ENCODE measurements at places on chromosomes 2 and 18.

- DNase-seq = no peak
Observed at GRCh38 chr2:105593221-105593967, 151.3 kb upstream of the NCK2 start.

- no peak for DNase-seq
Observed at GRCh38 chr2:105935063-105935462, 190.4 kb downstream of the NCK2 start.

DNA sequence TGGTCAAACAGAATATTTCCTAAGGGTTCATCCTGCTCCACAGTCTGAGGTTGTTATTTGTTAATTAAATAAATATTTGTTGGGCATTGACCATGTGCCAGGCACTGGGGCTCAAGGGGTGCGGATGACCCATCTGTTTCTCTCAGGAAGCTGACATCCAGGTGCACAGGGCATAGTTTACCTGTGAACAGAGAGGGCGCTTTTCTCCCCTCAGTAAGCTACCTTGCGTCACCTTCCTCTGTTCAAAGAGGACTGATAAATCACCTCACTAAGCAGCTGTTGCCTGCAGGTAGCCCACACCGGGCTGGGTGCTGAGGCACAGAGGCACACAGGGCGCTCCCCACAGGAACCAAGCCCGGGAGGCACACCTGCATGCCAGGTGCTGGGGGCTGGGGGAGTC is 41.6 kb downstream of the SH3RF3 start:
- DNase-seq = no peak

DNA sequence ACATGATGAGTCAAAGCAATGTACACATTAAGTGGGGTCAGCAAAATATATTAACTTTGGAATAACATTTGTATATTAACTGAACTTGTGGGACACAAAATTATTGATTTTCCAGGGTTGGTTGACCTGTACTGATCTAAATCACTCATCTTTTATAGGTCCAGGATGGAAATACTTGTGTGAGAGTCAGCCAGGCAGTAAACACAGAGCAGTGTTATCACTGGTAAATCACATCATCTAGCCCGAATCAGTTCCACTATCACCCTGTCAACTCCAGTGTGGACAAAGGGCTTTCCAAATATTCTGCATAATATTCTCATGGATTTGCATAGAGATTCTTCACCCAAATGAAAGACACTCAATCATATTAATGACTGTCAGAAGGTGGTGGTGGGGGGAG is 295.7 kb downstream of the LRP1B start:
- no peak for DNase-seq

DNA sequence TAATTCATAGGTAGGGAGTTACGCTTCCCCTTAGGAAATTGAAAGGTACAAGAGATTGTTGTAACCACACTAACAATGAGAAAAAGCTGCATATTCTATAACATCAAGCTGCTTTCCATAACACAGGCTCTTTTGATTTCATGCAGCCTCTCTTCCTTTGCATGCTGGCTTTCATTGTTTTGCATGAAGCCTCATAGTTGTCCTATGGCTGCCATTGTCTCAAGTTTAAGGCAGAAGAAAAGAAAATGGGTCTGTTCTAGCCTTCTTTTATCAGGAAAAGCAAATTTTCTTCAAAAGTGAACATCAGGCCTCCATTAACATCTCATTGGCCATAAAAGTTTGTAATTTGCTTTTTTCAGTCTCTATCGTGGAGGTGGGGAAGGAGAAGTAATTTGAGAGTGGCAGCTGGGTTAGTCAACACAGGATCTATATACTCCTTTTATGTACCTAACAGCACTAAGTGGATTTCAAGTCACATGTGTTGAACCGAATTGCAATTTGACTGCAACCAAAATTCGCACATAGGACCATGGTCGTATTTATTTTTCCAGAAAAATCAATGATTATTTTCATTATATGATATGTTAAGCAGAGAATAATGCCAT is 248.5 kb upstream of the RND3 start:
- DNase-seq = no peak

- DNase-seq = no peak
Observed at GRCh38 chr18:31664101-31664500, 20.3 kb downstream of the B4GALT6 start.

DNA sequence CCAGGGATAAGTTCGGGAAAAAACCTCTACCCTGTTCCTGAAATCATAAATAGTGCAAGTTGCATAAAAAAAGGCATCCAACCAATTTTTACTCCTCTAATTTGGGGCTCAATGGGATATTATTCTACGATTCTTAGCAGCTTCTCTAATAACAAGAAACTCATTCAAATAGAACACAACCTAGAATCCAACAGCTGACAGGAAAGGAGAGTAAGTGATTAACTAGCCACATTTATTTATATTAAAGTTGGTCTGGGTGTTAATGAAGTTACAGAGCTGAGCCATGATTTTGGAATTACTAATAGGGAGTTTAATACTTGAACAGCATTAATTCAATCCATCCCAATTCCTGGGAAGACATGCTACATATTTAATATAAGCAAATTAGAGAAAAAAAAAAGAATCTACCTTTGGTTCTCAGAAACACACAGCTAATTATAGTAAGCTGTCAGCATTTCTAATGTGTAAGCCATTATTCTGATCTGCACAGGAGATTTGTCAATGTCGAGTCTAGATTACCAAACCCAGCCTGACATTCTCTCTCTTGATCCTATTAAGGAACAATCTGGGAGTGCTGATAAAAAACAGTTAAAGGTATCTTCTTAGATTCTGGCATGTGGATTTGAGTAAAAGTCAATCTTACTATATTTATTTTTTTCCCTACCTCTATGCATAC is 267.7 kb downstream of the NBAS start:
- no peak for DNase-seq

- no peak for DNase-seq
Observed at GRCh38 chr18:58235001-58235436, 191.0 kb downstream of the NEDD4L start.

DNA sequence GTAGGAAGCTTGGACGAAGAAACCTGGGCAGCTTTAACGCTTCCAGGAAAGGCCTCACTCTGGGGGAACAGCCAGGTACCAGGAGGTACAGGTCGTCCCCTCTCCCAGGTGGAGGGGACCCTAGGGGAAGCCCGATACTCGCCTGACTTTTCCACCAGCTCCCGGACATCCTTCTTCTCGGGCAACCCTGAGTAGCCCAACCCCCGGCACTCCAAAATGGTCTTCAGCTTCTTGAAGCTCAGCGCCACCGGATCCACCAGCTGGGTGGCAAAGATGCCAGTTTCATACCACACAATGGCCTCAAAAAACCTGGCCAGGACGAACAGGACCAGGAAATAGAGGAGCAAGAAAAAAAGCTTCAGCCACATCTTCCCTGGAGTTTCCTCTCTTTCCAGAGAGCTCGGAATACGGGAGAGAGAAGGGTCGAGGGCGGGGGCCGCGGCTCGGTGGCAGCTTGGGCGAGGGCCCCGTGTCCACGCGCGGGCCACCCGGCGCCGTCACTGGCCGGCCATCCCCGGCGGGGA is 1.1 kb downstream of the RNF103 start:
- no peak for DNase-seq

GRCh38 chr18:72375618-72376017 is 168.5 kb downstream of the CBLN2 start:
- DNase-seq = no peak

DNA sequence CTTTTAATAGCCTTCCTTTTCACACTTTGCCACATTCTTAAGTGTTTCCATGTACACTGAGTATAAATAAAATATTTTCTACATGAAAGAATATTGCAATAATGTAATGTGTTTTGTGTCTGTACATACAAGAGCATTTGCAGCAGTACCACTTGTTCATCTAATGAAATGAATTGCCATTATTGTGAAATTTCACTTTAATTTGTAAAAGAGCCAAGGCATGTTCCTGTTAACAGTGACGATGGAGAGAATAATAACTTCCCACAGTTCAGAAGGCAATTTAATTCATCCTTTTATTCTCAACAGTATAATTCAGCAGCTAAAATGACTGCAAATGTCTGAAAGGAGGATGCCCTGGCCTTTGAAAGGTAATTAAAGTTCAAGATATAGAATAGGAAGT is 853.9 kb downstream of the LRRTM4 start:
- no peak for DNase-seq

DNA sequence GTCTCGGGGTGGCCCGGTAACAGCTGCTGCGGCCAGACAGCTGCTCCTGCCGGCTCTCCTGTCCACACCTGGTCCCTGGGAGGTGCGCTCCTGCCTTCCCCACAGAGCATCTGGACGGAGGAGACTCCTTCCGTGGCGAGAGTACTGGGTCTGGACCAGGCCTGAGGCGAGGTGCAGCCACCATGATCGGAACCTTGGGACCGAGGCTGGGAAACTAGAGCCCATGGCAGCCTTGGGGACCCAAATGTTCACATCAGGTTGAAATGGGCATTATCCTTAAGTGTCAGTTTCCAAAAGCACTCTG is 628 bp downstream of the GIGYF2 start:
- DNase-seq = no peak

GRCh38 chr18:23916338-23916737 is 98.2 kb upstream of the TTC39C start:
- no peak for DNase-seq

DNA sequence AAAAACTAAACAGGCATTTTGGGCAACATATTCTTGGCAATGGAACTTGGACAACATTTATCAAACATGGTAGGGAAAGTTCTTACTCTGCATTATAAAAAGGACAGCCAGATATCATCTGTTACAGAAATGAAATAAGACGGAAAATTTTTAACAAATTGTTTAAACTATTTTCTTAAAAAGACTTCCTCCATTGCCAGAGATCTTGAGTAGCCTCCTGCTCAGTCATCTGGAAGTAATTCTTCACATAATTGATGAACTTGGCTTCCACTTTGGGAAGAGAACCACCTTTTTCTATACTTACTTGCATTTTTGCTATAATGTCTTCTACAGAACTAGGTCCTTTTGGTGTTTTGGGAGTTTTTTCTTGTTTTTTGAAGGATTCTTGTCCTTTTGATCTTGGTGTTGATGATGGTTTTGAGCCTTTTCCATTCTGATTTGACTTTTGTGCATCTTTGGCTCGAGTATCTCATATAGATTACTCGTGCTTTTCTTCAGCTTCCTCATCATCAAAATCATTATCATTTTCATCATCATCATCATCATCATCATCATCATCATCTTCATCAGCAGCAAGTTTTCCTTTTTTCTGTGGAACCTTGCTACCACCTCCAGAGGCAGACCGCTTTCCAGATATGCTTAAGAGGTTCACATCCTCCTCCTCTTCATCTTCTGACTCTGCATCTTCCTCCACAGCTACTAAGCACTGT is 66.2 kb downstream of the CD28 start:
- no peak for DNase-seq

GRCh38 chr2:27741673-27742072 is 29.8 kb upstream of the MRPL33 start:
- DNase-seq = no peak

DNA sequence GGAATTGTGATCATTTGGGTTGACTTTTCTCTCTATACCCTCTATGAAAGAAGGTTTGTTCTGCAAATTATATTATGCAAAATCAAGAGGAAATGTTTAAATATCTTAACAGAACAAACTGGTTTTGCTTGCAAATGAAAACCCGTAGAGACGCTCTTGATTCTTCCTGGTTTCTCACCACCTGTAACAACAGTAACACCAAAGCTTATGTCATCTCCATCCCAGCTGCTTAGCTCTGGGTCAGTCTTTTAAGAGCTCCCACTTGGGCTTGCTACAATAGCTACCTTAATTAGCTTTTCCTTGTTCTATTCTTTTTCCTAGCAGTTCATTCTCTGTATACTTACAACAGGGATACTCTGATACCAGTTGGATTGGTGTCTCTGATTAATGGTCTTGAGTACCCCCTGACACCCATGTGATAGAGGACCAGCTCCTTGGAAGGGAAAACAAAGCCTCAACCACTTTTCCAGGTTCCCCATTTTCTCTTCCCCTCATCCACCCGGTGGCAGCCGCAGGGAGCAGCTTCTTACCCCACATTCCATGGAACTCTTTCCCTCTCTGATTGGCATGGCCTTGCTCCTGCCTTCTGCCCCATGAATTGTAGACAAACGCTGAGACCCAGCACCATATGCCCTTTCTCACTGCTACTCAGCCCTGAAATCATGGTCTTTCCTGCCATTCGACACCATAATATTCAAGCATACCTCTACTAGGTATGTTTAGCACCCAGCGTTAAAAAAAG is 27.7 kb downstream of the TMEM182 start:
- DNase-seq = no peak

DNA sequence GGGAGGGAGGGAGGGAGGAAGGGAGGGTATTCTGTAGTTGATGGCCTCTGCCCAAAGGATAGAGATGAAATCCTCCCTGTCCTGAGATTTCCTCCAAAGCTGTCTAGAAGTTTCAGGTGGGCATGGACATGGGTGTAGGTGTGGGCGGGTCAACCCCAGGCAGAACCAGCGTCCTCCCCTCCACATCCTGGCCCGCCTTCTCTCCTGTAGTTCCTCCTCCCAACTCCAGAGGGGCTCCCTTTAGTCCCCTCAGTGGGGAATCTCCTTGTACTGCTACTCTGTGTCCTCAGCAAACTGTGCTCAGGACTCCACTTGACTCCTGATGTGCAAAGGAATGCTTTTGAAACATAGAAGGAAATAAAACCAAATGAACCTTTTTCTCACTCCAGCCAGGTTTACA is 88.1 kb downstream of the MRPS9 start:
- DNase-seq = no peak

Data from substantia nigra (tissue), 51 donors.